ENCODE measurements at places on chromosomes 11 and 22.

DNA sequence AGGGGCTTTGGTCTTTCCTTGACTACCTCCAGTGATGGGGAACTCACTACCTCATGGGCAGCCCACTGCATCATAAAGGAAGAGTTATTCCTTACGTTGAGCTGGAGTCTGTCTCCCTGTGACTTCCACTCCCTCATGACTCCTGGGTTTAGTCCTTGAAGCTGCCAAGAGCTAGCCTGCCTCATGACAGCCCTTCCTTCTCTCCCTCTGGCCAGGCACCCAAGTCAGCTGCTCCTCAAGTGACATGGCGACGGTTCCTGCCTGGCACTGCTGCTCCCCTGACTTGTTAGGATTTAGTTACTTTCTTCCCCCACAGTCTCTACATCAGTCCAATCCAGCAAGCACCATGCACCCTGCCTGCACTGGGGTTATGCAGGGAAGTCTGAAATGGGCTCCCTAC lies 196.1 kb upstream of the TBCEL start:
- DNase-seq: no peak

DNA sequence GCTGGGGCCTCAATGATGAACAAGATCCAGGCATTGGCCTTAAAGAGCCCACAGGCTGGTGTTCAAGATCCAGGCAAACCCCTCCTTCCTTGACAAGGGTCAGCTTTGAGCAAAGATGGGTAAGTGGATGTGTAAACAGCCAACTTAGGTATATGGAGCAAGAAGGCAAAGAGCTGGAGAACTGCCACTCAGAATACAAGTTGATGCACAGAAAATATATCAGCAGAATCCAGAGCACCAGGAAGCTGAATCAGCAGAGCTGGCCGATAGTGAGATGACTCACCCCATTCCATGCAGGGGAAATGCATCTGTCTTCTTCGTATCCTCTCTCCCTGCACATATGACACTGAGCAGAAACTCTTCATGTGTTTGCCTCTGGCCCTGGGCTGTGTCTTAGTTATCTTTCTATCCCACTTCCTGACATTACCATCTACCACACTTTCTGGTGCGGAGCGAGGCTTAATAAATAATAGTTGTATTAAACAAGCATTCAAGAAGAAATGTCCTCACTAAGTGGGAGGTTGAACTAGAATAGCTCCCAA lies 57.8 kb downstream of the ENDOD1 start:
- DNase-seq: no peak

GRCh38 chr22:29374401-29374800 lies 14.0 kb downstream of the AP1B1 start:
- no peak for DNase-seq

DNA sequence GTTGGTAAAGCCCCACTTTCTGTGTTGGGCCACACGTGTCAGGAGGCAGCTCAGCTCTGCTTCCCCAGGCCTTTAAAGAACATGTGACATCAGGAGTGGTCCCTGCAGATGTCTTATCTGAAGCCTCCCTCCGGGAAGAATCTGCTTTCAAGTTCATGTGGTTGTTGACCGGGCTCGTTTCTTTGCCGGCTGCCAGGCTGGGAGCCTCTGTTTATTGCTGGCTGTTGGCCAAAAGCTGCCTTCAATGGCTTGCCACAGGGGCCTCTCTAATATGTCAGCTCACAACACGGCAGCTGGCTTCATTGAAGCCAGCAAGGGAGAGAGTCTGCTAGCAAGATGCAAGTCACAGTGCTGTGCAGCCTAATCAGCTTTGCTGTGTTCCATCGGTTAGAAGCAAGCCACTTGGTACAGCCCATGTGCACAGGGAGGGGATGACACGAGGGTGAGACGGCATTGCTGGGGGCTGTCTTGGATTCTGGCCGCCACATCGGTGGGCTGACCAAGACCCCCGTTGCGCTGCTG lies 14.6 kb downstream of the MRGPRF start:
- peak; percentile 34 for DNase-seq

GRCh38 chr11:2213384-2213842 lies 41.8 kb upstream of the TH start:
- no peak for DNase-seq

DNA sequence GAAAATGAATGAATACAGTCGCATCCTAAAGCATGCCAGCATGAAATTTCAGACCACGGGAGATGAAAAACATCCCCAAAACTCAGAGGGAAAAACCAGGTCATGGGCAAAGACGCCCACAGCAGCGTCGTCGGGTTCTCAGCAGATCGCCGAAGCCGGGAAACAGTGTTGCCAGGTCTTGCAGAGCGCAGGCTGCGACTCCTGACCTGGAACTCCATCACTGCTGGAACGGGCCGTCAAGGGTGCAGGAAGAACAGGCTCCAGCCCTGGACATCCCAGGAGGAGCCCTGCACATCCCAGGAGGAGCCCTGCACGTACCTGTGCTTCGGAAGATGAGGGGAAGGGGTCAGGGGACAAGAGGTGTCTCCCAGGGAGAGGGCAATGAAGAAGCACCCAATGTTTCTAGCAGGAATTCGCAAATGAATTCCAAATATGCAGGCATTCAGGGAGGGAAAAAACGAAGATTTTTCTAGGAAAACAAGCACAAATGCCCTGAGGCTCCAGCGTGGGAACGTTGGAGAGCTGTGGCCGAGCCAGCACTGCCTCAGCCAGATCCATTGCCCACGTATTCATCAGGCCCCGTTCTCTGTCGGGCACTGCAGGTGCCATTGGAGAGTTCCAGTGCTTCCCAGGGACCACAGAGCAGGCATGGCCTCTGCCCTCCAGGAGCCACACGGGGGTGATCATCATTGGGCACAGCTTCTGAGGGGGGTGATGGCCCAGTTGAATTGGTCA lies 1110.4 kb downstream of the BRD1 start:
- no peak for DNase-seq

- DNase-seq: no peak
These were observed 554 bp downstream of the LRRC32 start for GRCh38 chr11:76669901-76670484.

DNA sequence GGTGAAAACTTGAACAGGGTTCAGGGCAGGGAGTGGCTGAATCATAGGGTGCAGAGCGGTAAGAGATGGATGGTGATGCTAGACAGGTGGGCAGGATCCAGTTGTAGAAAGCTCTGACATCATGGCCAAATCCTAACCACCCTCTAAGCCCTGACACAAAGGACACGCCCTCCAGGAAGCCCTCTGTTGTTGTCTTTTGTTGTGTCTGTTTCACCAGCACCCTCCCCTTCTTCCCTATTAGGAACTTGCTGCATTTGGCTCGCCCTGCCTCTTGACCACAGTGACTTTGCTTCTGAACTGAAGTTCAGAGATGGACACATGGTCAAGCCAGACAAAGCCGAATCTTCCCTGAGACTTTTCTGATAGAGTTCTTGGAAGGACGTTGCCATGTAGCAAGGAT lies 14.2 kb upstream of the APOL6 start:
- DNase-seq: no peak
